ENCODE measurements at places on chromosomes 3 and 15.

DNA sequence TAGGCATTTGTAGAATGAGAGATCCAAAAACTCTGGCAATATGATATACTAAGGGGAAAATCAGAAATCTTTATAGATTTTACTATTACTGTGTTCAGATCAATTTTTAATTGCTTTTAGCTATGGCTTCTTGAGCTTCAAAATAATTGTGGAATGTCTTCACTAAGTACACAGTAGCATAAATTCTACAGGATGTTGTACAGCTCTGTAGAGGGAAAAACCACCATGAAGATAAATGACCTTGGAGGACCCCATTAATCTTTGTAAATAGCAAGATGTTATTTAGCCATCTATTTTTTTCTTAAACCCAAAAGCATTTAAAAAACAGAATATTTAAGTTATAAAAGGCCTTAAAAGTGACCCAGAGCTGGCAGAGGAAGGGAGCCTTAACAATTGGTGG is 43.9 kb upstream of the FNDC3B start:
- no peak for DNase-seq

DNA sequence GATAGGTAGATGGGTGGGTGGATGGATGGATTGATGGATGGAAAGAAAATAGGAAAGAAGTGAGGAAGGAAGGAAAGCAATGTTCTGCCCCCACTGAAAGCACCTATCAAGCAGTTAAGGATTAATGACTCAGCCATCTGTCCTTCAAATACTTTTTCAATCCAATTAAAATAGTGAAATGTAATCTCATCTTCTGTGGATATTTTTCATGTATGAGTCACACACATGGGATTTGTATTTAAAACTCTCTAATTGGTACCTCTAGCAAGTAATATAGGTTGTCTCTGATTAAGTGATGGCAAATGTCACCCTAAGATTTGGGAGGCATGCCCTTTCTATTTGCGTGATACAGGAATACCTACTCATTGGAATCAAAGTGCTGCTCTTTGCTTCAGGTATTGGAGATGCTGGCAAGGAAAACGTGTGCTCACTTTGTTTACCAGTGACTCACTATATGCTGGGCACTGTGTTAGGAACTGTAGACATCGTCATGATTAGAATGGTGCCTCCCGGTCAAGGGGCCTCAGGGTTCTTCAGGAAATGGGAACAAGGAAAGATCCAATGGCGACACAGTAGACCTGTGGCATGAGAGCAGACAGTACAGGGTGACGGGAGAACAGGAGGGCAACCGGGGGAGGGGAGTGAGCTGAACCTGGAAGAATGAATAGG is 230.1 kb downstream of the CLSTN2 start:
- DNase-seq = no peak

GRCh38 chr3:23209747-23210487 is 6.8 kb downstream of the UBE2E2 start:
- DNase-seq = no peak

DNA sequence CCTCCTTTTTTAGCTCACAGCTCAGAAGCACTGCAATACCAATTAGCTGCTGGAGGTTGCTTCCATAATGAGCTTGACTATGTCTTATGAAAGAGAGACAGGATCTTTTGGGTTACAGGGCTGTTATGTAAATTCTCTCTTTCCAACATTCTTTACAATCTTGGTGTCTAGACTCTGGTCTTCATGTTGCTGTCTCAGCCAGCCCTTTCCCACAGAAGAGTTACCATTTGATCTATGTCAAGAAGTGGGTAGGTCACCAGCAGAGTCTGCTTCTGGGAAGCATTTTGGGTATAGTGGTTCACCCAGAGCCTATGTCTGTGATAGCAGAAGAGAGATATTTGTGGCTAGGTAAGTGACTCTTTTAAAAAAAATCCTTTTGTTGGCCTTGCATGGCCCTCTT is 234.5 kb downstream of the SATB1 start:
- DNase-seq = no peak

DNA sequence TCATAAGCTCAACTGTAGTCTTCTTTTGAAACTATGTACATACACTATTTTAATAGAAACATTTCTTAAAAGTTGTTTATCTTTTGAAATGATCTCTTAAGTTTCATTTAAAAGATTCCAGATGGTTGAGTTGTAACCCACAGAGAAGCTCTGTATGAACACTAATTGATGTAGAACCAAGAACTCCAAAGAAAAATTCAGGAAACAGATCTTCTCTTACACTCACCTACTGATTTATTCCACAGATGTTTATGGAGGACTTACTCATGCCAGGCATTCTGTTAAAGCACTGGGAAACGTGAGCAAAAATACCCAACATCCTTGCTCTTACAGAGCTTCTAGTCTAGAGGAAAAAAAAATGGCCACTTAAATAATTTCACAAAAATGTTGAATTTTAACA is 551.1 kb downstream of the NAALADL2 start:
- no peak for DNase-seq

DNA sequence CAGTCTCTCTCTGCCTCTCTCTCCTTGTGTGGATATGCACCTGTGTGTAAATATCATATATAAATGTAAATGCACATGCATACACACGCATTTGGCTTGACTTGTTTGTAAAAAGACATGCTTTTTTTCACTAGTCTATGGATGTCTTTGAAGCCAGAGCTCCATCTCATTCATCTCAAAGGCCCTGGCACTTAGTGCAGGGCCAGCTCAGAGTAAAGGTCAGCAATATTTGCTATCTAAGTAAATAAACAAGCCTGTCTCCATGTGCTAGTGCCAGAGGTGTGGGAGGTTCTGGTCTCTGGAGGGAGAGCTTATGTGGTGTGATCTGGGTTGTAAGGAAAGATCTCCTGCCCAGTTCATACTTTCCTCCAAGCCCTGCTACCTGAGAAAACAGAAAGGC is 5.6 kb downstream of the CLSTN2 start:
- DNase-seq = no peak

DNA sequence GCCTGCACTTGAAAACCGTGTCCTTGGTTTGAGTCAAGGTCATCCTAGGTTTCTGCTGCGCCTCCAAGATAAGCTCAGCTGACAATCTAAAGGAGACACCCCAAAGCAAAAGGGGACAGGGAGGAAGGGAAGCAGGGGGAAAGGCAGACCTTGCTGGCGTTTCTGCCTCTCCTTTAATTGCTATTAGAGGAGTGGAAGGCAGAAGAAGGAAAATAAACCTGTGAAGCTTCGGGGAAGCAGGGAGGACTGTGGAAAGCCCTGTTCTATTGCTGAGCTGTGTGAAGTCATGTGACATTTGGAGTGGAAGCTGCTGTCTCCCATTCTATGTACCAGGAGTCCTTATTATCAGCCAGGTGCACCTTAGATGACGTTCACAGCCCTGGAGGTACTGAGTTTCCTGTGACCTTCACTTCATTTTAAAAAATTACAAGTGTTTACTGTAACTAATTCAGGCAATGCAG is 21.5 kb upstream of the CHD2 start:
- no peak for DNase-seq

GRCh38 chr15:100140527-100141308 is 201.1 kb downstream of the ADAMTS17 start:
- DNase-seq = no peak

DNA sequence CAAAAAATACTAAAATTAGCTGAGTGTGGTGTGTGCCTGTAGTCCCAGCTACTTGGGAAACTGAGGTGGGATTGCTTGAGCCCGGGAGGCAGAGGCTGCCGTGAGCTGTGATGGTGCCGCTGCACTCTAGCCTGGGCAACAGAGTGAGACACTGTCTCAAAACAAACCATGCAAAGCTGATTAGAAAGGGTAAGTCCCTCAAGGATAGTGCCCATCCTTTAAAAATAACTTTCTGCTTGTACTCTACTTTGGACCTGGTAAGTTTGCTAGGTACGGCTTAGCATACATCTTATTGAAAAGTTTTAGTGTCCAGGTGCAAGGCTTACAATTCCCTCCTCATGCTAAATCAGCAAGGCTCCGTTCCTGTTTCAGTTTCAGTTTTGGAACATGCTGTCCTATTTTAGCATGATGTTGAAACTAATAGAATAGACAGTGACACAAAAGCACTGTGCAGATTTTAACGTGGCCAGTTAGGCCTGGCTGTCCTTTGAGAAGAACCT is 21.4 kb downstream of the FEM1B start:
- no peak for DNase-seq

DNA sequence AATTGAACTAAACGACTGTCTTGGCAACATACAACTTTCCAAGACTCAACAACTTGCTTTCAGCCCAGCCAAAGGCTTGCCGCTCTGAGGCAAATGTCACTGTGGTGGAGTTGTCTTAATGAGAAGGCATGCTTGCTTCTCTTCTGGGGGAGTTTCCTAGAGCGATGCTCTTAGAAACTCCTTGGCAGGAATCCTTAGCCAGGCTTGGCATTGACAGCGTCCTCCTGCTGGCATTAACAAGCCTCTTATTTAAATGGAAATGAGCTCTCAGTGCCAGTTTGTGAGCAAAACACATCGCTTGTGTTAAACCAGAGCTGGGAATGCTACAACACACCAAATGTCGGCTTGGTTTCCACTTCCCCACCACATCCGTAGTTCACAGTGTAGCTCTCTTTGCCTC is 265.5 kb upstream of the TPRG1 start:
- no peak for DNase-seq

- no peak for DNase-seq
Measured at GRCh38 chr3:71905426-71905825, 120.5 kb upstream of the PROK2 start.

- DNase-seq = no peak
Measured at GRCh38 chr3:42758126-42758525, 14.9 kb downstream of the CCDC13 start.

GRCh38 chr15:58407236-58407775 is 24.5 kb upstream of the LIPC start:
- no peak for DNase-seq

DNA sequence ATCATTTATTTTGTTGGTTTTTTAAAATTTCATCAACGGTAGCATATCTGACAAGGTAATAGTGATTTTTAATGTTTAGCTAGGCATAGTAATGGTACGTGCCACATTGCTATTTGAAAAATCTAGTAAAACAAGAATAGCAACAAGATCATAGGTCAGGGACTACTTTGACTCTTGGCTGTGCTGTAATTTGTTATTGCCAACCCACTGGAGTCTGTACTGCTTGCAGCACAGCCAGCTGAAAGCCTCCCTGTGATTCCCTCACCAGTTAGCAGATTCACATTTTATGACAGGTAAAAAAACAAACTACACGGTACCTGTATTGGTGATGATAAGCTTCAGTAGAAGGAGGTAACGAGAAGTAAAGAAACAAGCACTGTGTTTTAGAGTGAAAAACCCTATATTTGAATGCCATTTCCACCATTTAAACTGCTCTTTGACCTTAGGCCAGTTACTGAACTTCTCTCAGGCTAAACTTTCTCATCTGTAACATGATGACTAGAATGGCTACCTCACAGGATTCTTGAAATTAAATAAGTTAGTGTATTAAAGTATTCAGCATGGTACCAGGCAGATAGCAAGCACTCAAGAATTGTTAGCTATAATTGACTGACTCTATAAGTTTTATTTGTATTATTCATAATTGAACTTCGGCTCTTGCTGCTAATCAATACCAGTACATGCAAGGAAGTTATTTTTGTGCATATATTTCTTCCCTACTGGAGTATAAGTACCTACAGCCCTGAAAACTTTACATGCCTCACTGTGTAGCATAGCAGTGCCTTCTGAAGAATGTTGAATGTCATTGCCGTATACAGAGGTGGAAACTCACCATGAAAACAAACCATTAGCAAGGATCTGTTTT is 16.1 kb downstream of the FILIP1L start:
- no peak for DNase-seq

DNA sequence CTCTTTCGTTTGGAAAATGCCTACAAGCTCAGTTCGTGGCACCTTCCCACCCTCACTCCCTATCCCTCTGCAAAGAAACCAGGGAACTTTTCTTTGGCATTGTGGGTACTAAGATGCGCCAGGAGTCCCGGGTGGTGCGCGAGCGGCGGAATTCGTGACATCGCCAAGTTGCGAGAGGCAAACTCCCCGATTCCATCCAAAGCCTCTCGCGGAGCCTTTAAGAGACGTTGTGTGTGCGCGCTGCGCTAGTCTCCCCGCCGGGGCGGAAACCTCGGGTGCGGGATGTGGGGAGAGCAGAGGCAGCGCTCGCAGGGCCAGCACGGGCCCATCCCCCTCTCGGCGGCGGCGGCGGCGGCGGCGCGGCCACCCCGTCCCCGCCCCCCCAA is 443 bp upstream of the NR2F2 start:
- no peak for DNase-seq

DNA sequence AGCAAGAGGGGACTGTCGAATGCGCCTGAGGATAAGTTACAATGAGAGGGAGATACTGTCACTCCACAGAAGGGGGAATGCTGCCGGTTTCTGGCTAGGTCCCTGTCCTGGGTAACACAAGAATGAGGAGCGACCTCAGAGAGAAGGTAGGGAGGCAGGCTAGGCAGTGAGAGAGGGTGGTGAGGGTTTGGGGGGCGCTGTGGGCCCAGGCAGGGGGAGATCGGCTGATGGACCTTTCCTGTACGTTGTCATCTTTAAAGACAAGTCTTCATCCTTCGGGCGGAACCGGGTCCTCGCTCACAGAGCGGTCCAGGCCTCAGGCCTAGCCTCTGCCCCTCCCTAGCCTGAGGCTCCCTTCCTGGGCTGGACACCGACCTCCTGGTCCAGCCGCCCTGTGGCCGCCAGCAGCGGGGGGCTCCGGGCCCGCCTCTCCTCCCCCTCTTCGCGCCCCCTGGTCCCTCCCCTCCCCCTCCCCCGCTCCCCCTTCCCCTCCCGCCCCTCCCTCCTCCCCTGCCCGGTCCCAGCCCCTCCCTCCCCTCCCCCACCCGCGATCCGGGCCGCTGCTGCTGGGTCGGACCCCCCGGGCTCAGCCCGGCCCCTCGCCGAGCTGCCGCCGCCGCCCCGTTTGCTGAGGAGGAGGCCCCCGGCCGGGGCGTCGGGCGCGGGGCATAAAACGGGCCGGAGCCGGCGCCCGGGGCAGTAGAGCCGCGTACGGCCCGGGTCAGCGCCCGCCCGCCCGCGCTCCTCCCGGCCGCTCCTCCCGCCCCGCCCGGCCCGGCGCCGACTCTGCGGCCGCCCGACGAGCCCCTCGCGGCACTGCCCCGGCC is at the start of gene CHRD:
Gene CHRD (plus strand): TSS at position 697 of the 827 bp plus-strand sequence. CDS start 265 bp downstream, outside the sequence.
- DNase-seq = no peak

DNA sequence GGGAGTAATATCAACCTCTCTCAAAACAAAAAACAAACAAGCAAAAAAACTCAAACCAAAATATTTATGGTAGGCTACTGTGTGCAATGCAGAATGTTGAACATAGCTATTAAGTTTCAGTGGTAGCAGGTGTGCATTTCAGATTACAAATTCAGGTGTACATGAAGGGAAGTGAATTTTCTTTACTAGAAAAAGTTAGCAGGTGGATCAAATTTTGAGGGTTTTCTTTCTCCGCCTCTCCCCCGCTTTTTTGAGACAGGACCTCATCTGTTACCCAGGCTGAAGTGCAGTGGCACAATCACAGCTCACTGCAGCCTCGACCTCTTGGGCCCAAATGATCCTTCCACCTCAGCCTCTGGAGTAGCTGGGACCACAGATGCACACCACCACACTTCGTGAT is 109.7 kb upstream of the GOLIM4 start:
- no peak for DNase-seq

- no peak for DNase-seq
Measured at GRCh38 chr3:170689296-170689829, 103.5 kb upstream of the SLC7A14 start.

GRCh38 chr15:31857194-31857593 is 173.1 kb upstream of the CHRNA7 start:
- no peak for DNase-seq

- DNase-seq = no peak
Measured at GRCh38 chr3:123372686-123373473, 76.0 kb downstream of the ADCY5 start.

Measured in stimulated activated CD4-positive, alpha-beta T cell treated with anti-CD3 and anti-CD28 coated beads, Interleukin-4, amount 100 ng/mL, for 4 hours (primary cell).